Activated T-helper 17 cell treated with anti-CD3 and anti-CD28 coated beads, Interleukin-2, amount 50 U/mL, for 72 hours (primary cell): ENCODE measurements at places on chromosomes 3 and 15.

- ATAC-seq, result no peak
- no peak overlapping the region for H3K4me3 ChIP-seq
- no peaks in the 10 kb centered on the region for H3K4me1 ChIP-seq
These were observed 203.3 kb upstream of the IL12A start for GRCh38 chr3:159785273-159785708.

GRCh38 chr15:92393980-92394308 is 263 bp downstream of the ST8SIA2 start:
- peaks cover 61% of the 10 kb centered on the region for H3K27me3 ChIP-seq
- H3K4me3 ChIP-seq, result no peak overlapping the region
- H3K27ac ChIP-seq, result no peak overlapping the region
- no peaks in the 10 kb centered on the region for H3K4me1 ChIP-seq
- no peaks in the 10 kb centered on the region for H3K36me3 ChIP-seq

- ATAC-seq, result no peak
- no peak overlapping the region for H3K27ac ChIP-seq
- no peaks in the 10 kb centered on the region for H3K4me1 ChIP-seq
- H3K4me3 ChIP-seq, result no peak overlapping the region
- H3K27me3 ChIP-seq, result peaks cover 9% of the 10 kb centered on the region
These were observed 256.0 kb upstream of the TRIM42 start for GRCh38 chr3:140421884-140422283.

DNA sequence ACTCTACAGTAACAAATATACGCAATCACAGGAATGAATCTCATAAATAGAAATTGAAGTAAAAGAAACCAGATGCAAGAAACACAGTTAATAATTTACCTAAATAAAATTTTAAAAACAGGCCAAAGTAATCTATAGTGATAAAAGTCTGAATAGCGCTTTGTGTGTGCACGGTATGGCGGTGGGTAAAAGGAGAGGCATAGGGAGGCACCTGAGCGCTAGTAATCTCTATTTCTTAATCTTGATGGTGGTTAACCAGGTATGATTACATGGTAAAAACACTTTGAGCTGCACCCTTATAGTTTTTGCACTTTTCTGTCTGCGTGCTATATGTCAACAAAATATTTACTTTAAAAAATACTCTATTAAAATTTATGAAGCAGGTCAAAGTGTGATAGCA is 198.1 kb upstream of the SATB1 start:
- no peaks in the 10 kb centered on the region for H3K36me3 ChIP-seq
- H3K27ac ChIP-seq, result no peak overlapping the region
- H3K4me1 ChIP-seq, result no peaks in the 10 kb centered on the region
- no peak for ATAC-seq
- no peak overlapping the region for H3K4me3 ChIP-seq
- H3K27me3 ChIP-seq, result no peaks in the 10 kb centered on the region

GRCh38 chr3:157692468-157692867 is 189.3 kb upstream of the VEPH1 start:
- no peaks in the 10 kb centered on the region for H3K36me3 ChIP-seq
- no peak overlapping the region for H3K4me3 ChIP-seq
- no peak overlapping the region for H3K27ac ChIP-seq
- ATAC-seq, result no peak
- no peaks in the 10 kb centered on the region for H3K4me1 ChIP-seq

- peak; percentile 95 for ATAC-seq
- H3K4me1 ChIP-seq, result peaks cover 37% of the 10 kb centered on the region
- H3K27ac ChIP-seq, result peak overlapping the region; percentile 86
- H3K4me3 ChIP-seq, result peak overlapping the region; percentile 61
These were observed 42.9 kb downstream of the IDH2 start for GRCh38 chr15:90059208-90059985.

DNA sequence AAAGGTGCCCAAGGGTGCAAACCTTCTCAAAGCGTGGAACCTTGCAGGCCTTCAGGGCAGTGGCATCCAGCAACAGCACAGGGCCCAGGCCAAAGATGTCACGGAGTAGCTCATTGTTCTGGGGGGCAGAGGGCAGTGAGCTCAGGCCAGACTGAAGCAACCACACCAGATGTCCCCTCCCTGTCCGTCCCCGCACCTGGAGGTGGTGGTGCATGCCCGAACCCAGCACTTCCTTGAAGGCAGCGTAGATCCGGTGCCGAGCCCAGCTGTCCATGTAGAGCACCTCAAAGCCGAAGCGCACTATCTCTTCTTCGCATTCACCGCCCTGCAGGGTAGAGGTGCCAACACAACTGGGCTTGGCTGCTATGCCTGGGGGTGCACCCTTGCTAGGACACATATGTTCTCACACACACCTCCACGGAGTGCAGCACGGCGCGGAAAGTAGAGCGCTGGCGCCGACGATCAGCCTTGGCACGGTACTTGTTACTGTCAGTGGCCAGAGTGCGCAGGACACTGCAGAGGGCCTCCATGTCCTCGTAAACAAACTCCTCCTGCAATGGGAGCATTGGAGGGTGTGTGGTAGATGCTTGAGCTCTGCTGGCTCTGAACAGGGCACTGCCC is 3.7 kb downstream of the IFRD2 start:
- no peak for ATAC-seq
- peaks cover 47% of the 10 kb centered on the region for H3K36me3 ChIP-seq
- H3K27me3 ChIP-seq, result no peaks in the 10 kb centered on the region
- peaks cover 14% of the 10 kb centered on the region for H3K4me1 ChIP-seq
- no peak overlapping the region for H3K27ac ChIP-seq

DNA sequence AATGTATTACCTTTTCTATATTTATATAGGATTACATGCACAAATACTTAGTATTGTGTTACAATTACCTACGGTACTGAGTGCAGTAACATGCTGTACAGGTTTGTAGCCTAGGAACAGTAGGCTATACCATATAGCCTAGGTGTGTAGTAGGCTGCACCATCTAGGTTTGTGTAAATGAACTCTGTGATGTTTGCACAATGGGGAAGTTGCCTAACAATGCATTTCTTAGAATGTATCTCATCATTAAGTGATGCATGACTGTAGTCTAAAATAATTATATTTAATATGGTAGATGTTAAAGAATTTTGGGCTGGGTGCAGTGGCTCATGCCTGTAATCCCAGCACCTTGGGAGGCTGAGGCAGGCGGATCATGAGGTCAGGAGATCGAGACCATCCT is 281.0 kb downstream of the KLF13 start:
- H3K36me3 ChIP-seq, result no peaks in the 10 kb centered on the region
- H3K4me1 ChIP-seq, result no peaks in the 10 kb centered on the region
- peaks cover 33% of the 10 kb centered on the region for H3K27me3 ChIP-seq
- H3K27ac ChIP-seq, result no peak overlapping the region
- no peak overlapping the region for H3K4me3 ChIP-seq

GRCh38 chr3:45527727-45528126 is 66.8 kb upstream of the LIMD1 start:
- no peak overlapping the region for H3K4me3 ChIP-seq
- H3K36me3 ChIP-seq, result peaks cover 70% of the 10 kb centered on the region
- peak; percentile 49 for ATAC-seq
- no peaks in the 10 kb centered on the region for H3K27me3 ChIP-seq

DNA sequence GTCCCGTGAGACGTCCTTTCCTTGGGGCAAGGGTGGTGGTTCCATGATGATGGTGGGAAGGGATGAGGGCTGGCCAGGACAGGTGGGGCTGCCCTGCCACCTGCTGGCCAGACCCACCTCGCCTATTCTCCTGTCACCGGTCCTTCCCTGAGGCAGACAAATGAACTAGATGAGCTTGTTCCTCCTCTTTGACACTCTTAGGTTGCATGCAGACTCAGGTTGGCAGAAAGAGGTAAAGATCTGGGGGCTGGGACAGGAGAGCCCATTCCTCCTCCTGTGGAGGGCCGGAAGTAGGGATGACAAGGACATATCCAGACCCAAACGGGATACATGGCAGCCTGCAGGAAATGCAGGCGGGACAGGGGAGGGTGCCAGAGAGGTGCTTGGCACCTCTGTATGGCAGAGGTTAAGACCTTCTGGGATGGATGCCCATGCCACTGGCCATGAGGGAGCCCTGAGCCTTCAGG is 38.6 kb downstream of the ACSBG1 start:
- no peak overlapping the region for H3K4me3 ChIP-seq
- no peaks in the 10 kb centered on the region for H3K4me1 ChIP-seq
- H3K27me3 ChIP-seq, result no peaks in the 10 kb centered on the region
- peak overlapping the region; percentile 7 for H3K27ac ChIP-seq
- peak; percentile 82 for ATAC-seq

- no peak for ATAC-seq
- H3K27me3 ChIP-seq, result peaks cover 11% of the 10 kb centered on the region
- no peaks in the 10 kb centered on the region for H3K4me1 ChIP-seq
- no peak overlapping the region for H3K27ac ChIP-seq
- H3K4me3 ChIP-seq, result no peak overlapping the region
These were observed 38.5 kb upstream of the POLR2M start for GRCh38 chr15:57668016-57668415.

GRCh38 chr3:142916605-142917004 is 27.7 kb upstream of the PCOLCE2 start:
- H3K4me1 ChIP-seq, result no peaks in the 10 kb centered on the region
- peaks cover 9% of the 10 kb centered on the region for H3K27me3 ChIP-seq
- ATAC-seq, result no peak
- no peaks in the 10 kb centered on the region for H3K36me3 ChIP-seq
- no peak overlapping the region for H3K27ac ChIP-seq
- no peak overlapping the region for H3K4me3 ChIP-seq

DNA sequence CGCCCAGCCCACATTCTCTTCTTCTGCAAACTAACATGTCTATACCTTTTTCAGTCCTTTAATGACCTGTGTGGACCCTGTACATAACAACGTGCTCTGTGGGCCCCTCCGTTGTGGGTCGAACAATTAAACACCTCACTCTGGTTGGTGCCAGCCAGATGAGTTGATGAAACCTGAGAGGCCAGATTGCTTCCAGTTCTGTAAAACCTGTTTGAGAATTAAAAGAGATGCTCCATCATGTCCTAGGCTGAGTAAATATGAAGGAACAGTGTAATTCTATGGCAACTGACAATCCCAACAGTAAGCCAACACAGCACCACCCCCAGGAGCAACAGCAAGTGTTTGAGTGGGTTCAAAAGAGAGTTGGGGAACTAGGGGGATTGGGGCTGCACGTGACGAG is 5.7 kb upstream of the THBS1 start:
- ATAC-seq, result no peak
- no peaks in the 10 kb centered on the region for H3K36me3 ChIP-seq
- no peak overlapping the region for H3K4me3 ChIP-seq
- peaks cover 43% of the 10 kb centered on the region for H3K27me3 ChIP-seq
- H3K27ac ChIP-seq, result no peak overlapping the region

- peak overlapping the region; percentile 71 for H3K27ac ChIP-seq
- H3K4me3 ChIP-seq, result peak overlapping the region; percentile 67
- peaks cover 100% of the 10 kb centered on the region for H3K36me3 ChIP-seq
- H3K4me1 ChIP-seq, result peaks cover 70% of the 10 kb centered on the region
These were observed 69.4 kb downstream of the TGFBR2 start for GRCh38 chr3:30675774-30676173.
